ENCODE measurements at places on chromosomes 13 and 19.

DNA sequence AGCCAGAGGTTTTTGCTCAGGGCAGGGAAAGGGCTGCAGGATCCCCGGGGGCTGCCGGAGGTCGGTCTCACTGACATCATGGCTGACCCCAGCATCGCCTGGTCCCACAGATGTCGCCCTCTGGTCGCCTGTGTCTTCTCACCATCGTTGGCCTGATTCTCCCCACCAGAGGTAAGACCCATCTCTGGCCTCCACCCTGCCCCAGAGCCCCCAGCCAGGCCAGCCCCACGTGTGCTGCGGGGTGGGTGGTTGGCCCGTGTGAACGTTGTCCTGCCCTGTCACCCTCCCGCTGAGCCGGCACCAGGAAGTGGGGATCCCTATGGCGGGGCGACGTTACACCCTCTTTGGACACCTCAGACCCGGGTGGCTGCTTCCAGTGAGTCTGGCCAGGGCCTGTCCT lies 906 bp downstream of the FXYD5 start:
- DNase-seq: no peak

- peak; percentile 78 for DNase-seq
Observed at GRCh38 chr19:2381148-2381820, 21.2 kb downstream of the TMPRSS9 start.

DNA sequence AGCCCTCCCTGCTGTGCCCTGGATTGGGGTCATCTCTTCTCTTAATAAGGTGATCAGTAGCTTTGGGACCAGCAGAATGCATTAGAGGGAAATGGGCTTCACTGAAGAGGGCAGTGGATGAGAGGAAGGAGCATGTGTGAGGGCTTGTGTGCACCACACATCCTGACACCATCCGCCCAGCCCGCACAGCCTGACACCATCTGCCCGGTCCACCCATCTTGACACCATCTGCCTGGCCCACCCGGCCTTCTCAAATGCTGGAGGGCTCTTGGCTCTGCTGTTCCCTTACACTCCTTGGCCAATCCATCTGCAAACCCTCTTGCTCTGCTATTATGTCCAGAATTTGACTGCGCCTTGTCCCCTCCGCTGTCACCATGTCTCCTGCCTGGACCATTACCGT lies 41.8 kb downstream of the BICRA start:
- no peak for DNase-seq

DNA sequence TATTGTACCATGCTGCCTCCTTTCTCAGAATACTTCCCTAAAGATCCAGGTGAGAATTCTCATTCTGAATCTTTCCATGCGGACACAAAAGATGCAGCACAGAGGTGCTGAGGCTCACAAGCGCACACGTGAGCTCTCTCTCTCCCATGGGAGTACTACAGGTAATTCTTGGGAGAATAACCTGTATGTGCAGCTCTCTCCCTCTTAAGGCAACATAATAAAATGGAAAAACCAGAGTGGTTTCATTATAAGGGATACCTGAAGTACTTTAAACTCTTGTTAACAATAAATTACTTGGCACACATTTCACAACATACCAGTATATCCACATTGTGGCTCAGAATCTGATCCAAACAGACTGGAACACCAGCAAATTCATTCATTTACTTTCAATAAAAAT lies 40.4 kb downstream of the INTS6 start:
- no peak for DNase-seq

GRCh38 chr13:112759053-112759452 lies 69.2 kb downstream of the ATP11A start:
- no peak for DNase-seq

DNA sequence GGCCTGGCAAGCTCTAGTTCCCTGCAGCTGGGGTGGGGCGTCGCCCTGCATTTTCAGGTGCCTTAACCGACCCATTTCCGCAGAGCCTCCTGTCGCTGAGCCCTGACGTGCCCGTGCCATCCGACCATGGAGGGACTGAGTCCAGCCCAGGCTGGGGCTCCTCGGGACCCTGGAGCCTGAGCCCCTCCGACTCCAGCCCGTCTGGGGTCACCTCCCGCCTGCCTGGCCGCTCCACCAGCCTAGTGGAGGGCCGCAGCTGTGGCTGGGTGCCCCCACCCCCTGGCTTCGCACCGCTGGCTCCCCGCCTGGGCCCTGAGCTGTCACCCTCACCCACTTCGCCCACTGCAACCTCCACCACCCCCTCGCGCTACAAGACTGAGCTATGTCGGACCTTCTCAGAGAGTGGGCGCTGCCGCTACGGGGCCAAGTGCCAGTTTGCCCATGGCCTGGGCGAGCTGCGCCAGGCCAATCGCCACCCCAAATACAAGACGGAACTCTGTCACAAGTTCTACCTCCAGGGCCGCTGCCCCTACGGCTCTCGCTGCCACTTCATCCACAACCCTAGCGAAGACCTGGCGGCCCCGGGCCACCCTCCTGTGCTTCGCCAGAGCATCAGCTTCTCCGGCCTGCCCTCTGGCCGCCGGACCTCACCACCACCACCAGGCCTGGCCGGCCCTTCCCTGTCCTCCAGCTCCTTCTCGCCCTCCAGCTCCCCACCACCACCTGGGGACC lies 1.2 kb downstream of the ZFP36 start:
- DNase-seq: peak; percentile 45

- DNase-seq: no peak
Observed at GRCh38 chr19:3798137-3798536, 12.0 kb upstream of the MATK start.

GRCh38 chr13:72990953-72991352 lies 67.9 kb upstream of the KLF5 start:
- no peak for DNase-seq

DNA sequence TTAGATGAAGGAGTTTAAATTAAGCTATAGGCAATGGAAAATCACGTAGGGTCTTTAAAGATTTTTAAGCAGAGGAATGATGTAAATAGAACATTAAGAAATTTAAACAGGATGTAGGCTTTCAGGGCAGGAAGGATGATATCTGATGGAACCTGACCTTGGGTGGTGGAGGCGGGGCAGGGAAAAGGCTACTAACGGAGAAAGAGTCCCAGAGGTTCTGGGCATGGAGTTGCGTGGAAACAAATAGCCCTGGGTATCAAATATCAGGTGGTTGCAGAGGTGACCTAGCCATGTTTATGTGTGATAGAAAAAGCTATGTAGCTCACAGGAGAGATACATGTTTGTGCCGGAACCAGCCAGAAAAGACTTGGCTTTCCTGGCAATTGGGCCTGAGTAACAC lies 7.8 kb upstream of the CDK8 start:
- peak; percentile 22 for DNase-seq
